SHP77 (cell line): ENCODE measurements at places on chromosomes 2 and 18.

- no peak for DNase-seq
Observed at GRCh38 chr18:55073834-55074233, 114.6 kb upstream of the CCDC68 start.

GRCh38 chr2:228444161-228444560 lies 262.7 kb upstream of the SPHKAP start:
- no peak for DNase-seq

DNA sequence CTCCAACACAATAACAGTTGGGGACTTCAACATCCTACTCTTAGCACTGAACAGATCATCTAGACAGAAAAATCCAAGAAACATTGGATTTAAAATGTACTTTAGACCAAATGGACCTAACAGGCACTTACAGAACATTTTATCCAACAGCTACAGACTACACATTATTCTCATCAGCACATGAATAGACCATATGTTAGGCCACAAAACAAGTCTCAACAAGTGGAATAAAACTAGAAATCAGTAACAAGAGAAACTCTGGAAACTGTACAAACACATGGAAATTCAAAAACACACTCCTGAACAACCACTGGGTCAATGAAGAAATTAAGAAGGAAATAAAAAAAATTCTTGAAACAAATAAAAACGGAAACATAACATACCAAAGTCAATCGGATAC lies 117.5 kb downstream of the ACVR1 start:
- no peak for DNase-seq

DNA sequence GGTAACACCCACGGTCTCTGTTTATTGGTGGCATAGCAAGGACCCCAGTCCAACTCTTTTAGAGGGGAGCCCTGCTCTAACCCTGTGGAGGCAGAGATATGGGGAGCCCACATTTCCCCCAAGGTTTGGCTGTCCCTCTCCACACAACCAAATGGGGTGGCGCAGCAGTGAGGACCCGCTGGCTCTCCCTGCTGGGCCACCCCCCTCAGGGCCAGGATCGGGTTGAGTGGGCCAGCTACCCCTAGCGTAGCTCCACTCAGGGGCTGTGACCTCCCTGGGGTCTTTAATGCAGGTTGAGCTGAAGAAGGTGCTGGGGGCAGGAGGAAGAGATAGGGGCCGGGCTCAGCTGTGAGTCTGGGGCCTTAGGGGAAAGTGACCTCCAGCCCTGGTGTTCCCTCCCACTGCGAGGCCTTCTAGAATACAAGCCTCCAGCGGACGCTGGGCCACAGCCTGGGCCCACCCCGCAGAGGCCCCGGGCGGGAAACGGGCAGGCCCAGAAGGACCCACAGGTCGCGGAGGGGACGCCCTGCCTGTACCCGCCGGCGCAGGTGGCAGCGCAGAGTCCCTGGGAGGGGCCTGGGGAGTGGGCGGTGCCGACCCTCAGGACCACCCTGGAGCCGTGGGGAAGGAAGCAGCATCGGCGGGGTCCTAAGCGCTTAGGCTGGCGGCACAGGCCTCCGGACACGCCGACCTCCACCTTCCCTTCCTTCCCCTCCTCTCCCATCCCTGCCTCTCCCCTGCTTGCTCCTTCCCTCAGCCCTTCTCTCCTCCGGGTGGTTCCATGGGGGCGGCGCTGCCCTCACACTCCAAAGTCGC lies 9.6 kb downstream of the CROCC2 start:
- no peak for DNase-seq

GRCh38 chr2:6877402-6878304 lies at the start of gene RSAD2:
Gene RSAD2 (plus strand): TSS chr2:6877777. CDS start chr2:6877801, 24 bp downstream.
- peak; percentile 70 for DNase-seq

GRCh38 chr2:77566582-77566981 lies 44.4 kb upstream of the LRRTM4 start:
- DNase-seq, result no peak

- DNase-seq, result no peak
Observed at GRCh38 chr18:25236736-25237135, 115.2 kb downstream of the ZNF521 start.

DNA sequence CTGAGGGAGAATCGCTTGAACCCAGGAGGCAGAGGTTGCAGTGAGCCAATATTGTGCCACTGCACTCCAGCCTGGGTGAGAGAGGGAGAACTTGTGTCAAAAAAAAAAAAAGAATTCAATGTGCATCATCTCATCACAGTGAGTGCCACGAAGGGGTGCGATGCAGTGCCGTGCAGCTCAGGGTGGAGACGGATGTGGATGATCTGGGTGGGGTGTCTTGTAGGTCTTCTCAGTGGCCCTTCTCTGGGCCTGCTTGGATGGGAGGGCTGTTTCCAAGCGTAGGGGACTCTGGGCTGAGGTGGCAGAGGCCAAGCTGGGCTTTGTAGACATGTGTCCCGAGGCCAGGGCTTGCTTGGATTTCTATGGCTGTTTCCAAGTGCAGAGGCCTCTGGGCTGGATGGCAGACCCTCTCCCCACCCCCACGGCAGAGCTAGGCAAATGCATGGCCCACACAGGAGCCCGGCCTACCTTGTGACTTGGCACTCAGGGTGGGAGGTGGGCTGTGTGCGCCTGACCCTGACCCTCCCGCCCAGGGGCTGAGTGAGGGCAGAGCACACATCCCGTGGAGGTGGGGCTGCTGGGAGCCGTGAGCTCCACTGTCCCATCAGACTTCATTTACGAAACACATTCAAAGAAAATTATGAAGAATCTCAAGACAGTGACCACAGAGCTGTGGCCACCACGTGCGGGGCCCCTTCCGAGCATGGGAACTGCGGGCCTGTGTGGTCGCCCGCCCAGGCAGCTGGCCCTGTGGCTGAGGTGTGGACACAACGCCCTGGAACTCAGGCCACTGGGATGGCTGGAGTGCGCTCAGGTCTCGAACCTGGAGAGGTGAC lies 76.4 kb downstream of the ASB1 start:
- no peak for DNase-seq

- DNase-seq, result no peak
Observed at GRCh38 chr18:13626544-13626908, 99.8 kb downstream of the FAM210A start.
